ENCODE measurements at places on chromosomes 2 and 18.
A peak's percentile ranks its signal among the peaks of the same experiment; 100 is the strongest.

DNA sequence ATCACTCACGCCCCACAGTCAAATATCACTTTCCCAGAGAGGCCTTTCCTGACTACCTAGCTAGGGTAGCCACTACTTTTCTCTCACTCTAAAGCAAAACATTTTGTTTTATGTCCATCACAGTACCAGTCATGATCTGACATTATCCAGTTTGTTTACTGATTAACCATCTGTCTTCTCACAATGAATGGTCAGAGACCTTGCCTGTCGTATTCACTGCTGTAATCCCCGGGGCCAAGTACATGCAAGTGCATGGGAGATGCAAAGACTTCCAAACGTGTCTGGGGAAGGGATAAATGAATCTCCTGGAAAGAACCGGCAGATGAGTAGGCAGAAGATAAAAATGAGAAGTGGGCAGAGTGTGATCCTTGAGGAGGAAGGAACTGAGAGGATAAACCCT is 39.7 kb downstream of the THUMPD2 start:
- no peak for DNase-seq

DNA sequence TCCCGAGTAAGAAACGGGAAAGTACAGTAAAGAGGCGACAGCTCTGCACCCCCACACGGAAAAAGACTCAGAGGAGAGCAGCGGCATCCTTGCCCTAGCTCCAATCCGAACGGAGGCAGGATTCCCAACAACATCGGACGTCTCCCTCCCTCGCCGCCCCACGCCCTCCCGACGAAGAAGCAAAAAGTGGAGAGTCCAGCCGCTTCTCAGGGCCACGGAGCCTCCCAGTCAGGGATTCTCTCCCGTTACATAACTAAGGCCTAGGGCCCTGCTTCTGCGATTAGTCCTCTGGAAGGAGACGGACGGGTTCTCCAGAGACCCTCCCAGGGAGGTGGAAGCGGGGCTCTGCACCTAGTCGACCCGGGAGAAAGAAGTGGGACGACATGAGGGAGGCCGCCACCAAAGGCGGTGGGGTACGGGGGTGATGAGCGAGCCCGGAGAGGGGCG is 587 bp downstream of the SUMO1 start:
- DNase-seq = peak; percentile 10

- DNase-seq = no peak
These were observed 5.6 kb upstream of the ATOH8 start for GRCh38 chr2:85748039-85748734.

DNA sequence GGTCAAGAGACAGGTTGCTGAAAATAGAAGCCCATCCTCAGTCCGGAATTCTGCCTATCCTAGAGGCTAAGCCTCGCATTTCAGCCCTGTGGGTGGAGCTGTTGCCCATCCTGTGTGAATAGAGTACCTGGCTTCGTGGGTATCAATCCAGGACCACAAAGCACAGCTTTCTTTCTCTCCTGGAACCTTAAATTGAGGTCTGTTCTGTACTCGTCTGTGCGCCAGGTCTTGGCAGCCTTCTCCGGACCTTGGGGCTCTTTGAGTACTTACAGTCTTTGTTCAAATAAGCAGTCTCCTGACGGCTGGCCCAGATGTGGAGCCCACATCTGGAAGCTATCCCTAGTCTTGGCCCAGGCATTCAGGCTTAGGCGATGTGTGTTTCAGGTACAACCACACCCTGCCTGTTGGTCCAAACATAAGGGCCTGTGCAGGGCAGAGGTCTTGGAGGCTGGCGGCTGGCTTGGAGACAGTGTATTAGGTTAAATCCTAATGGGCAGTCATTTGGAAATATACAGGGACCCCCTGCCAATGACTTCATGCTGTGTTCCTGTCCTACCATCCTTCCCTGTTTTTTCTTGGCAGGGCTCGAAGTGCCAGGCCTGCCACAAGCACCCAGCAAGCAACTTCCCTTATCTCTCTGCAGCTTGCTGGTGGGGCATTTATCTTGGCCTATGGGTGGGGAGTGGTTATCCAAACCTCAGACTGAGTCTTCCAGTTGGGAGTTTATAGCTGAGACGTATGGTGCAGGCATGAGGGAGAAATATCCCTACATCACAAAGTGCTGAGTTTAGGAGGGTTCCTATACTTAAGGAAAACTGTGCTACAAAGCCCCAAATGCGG is 294.1 kb downstream of the BCL2 start:
- DNase-seq = peak; percentile 52

GRCh38 chr2:190574169-190574568 is 39.6 kb upstream of the NEMP2 start:
- no peak for DNase-seq

DNA sequence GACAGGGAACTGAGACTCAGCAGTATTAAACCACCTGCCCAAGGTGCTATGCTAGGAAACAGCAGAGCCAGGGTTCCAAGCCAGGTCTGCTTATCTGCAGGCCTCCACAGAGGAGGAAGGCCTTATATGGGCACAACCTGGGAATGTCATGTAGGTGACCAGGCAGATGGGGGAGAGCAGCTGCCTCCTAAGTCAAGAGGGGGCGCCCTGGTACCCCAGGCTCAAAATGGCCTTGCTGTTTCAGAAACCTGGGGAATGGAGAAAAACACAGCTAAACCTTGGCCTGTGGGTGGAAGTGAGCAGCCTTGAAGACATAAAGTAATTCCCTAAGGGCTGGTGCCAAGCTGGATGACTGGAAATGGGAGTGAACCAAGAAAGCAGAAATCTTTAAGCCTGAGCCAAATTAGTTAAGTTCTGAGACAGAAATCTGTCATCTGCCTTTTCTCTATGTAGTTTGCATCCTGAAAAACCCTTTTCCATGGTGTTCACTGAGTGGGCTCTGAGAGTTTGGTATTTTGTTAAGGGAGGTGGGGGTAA is 79.1 kb downstream of the MAPK4 start:
- peak; percentile 58 for DNase-seq

GRCh38 chr2:31337860-31338259 is 76.7 kb downstream of the XDH start:
- no peak for DNase-seq

- DNase-seq = peak; percentile 25
These were observed 78.0 kb downstream of the UPP2 start for GRCh38 chr2:158179660-158180059.

GRCh38 chr2:26458365-26459042 is 19.4 kb downstream of the OTOF start:
- no peak for DNase-seq

DNA sequence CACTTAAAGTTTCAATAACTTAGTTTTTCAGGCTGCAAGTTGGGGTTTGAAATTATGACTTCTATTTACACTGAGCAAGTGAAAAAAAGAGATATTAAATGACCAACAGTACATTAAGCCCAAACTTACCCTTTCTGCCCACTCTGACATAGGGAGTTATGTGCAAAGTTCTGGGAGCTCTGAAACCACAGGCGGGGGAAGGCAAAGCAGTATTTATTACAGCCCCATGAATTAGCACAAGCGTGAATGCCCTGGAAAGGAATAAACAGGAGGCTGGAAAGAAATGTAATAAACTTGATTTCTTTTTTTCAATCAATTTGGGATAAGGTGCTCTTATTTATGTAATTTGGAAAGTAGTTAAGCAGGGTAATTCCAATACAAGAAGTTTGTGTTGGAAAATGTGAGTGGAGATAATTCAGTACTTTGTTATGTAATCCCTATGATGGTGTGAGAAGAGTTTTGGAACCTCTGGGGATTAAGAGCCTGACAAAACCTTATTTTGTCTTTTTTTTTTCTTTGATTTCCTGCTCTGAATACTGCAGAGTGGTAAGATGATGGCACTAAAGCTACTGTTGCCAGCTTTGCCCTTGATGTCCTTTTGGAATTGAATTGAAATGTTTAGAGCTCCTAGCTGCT is 351.5 kb downstream of the ARHGAP15 start:
- DNase-seq = no peak

DNA sequence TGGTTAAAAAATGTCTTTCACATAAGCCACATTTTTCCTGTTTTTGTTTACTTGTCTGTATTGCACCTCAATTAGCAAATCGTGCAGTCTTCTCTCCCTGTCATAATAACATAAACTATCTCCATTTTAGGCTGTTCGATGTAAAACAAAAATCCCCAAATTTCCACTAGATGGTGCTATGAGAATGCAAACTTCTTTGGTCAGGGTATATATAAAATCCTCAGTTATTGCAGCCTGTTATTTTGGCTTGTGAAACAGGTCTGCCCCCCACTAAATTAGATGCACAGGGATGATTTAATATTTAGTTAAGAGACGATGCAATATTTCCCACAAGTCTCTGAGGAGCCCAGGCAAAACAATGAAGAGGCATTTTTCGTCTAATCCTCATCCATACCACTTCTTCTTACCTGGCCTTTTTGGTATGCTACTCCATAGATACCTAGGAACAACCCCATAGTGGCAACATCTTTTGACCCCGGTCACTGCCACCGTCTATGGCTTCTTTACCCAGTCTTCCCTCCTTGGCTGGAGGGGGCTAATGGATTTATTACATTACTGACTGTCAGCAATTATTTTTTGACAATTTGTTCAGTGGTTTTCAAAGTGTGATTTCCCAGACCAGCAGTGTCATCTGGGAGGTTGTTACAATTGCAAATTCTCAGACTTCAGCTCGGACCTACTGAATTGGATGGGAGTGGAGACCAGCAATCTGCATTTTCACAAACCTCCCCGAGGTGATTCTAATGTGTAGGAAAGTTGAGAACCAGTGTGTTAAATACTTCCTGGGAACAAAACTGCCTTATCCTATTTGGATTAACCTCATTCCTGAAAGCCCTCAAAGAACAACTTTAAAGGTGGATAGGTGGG is 117.4 kb upstream of the CWC22 start:
- DNase-seq = peak; percentile 64

- no peak for DNase-seq
These were observed 27.2 kb upstream of the CYTIP start for GRCh38 chr2:157471078-157471477.

DNA sequence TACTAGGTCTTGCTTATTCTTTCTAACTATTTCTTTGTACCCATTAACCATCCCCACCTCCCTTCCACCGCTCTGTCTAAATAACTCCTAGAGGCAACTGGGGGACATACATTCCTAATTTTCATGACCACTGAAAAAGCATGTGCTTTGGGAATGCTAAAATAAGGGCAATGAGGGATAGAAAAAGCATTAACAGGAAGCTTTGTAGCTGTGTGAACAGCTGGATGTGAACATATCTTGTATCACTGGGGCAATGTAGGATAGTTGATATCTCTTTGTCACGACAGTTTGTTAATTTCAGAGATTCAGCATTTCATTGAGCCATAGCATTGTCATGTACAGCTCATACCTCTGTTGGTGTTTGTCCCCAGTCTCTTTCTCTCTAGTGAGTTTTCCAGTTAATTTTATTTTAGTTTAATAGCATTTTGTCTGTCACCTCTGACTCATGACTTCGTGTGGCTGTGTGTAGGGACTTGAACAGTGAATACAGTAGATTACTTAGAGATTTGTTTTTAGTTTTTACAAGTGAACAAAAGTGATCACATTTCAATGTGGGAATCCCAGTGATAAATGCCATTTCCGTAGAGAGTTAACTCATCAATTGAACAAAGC is 230.3 kb upstream of the NRP2 start:
- DNase-seq = no peak

- no peak for DNase-seq
These were observed 78.3 kb upstream of the MAP4K4 start for GRCh38 chr2:101619191-101619591.

GRCh38 chr2:85001595-85001994 is 30.6 kb downstream of the KCMF1 start:
- no peak for DNase-seq

- no peak for DNase-seq
These were observed 418.0 kb downstream of the MEIS1 start for GRCh38 chr2:66852953-66853352.

- DNase-seq = no peak
These were observed 303.8 kb upstream of the KLHL14 start for GRCh38 chr18:33076601-33077000.

DNA sequence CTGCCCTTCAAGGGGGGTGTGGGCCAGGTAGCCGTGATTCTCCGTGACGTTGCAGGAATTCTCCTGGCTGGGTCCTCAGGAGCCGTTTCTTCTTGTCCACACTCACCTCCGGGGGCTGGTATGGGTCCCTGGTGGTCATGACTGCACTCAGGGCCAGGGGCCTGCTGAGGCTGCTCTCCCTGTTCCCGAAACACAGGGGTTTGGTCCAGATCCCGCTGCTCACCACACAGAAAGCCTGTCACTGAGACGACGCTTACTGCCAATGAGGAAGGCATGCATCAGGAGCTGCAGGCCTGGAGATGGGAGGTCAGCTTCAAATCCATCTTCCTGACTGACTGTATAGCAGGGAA is 160.7 kb downstream of the RTP5 start:
- DNase-seq = no peak

GRCh38 chr2:30209227-30209626 is 22.1 kb upstream of the LBH start:
- no peak for DNase-seq

DNA sequence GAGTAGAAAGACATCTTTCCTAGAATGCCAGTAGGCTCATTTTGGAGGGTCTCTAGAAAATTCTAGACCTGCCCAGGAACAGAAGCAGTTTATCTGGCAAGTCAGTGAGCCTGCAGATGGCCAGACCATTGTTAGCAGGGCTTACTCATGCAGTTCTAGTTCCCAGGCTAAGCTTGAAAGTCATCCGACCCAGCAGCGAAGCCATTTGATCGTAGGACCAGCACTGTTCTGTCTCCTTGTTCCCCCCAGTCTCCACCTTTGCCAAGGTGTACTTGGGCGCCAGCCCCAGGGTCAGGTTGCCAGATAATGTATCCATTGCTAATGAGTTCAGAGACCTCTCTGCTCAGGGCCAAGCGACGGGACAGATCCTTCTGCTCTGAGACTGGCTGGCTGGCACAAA is 70.1 kb downstream of the EPAS1 start:
- no peak for DNase-seq

GRCh38 chr2:38129987-38130386 is 54.0 kb upstream of the CYP1B1 start:
- no peak for DNase-seq

- DNase-seq = no peak
These were observed 886 bp downstream of the PRKCE start for GRCh38 chr2:45652090-45653031.

- no peak for DNase-seq
These were observed 237.8 kb upstream of the RAB6C start for GRCh38 chr2:129741623-129742022.

DNA sequence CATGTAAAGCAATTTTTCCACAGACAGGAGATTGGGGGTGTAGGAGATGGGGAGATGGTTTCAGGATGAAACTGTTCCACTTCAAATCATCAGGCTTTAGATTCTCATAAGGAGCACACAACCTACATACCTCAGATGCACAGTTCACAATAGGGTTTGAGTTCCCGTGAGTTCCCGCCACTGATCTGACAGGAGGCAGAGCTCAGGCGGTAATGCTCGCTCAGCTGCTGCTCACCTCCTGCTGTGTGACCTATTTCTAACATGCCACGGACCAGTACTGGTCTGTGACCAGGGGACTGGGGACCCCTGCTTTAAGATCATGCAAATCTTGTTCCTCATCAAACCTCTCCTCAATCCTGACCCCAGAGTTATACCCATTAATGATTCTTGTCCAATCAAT is 70.1 kb downstream of the RPE start:
- no peak for DNase-seq

- DNase-seq = peak; percentile 57
These were observed 298.9 kb downstream of the DSEL start for GRCh38 chr18:67217551-67218166.

All from NCI-H1105 treated with DMSO at 0.1 percent for 48 hours (cell line).